Mammary epithelial cell (primary cell): ENCODE measurements at places on chromosomes 16 and 17.

- no peak for DNase-seq
Measured at GRCh38 chr16:65888201-65888600, 478.3 kb upstream of the CDH5 start.

GRCh38 chr16:11049396-11050059, 105.2 kb downstream of the CLEC16A start:
- no peak for DNase-seq

DNA sequence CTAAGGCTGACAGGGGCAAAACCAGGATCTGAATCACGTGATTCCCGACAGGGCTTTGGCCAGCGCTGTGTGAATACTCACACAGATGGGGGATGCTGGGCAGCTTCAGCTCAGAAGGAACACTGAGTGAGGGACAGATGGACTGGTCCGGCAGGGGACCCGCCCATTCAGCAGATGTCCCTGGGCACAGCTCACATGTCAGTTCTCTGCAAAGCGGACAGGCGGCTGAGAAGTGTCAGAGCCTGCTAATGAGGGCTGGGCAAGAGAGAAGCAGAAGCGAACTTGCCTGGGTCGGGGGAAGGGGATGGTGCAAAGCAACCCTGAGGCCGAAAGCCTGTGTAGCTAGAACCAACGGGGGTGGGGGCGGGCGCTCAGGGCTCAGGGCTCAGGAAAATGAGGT, 11.9 kb upstream of the GLIS2 start:
- no peak for DNase-seq

- no peak for DNase-seq
Measured at GRCh38 chr17:64709481-64709880, 47.4 kb upstream of the SMURF2 start.

GRCh38 chr16:2289282-2289681, 21.4 kb upstream of the RNPS1 start:
- no peak for DNase-seq

DNA sequence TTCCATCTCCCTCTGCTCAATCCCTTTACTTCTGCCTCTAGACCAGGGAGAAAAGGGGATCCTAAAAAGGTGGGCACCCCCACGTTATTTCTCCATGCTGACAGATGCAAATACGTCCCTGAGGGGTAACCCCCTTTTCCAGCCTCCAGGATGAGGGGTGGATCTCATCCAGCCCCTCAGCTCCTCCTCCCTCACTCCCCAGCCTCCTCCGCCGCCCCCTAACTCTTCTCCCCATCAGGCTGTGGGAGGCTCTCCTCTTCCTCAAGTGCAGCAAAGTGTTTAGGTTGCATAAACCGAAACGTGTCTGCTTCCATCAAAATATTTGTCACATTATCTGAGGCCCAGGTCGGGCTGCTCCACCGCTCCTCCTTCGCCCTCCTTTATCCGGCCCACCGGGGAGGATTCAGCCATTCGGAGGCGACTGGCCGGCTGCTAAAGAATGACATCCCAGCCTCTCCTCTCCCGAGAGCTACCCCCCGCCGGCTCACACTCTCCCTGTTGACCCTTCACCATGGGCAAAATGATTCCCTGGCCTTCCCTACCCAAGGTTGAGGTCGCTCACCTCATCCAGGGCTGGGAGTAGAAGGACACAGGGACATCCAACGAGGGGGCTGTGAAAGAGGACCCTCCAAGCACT, 1.2 kb upstream of the C1QL1 start:
- DNase-seq, result no peak

DNA sequence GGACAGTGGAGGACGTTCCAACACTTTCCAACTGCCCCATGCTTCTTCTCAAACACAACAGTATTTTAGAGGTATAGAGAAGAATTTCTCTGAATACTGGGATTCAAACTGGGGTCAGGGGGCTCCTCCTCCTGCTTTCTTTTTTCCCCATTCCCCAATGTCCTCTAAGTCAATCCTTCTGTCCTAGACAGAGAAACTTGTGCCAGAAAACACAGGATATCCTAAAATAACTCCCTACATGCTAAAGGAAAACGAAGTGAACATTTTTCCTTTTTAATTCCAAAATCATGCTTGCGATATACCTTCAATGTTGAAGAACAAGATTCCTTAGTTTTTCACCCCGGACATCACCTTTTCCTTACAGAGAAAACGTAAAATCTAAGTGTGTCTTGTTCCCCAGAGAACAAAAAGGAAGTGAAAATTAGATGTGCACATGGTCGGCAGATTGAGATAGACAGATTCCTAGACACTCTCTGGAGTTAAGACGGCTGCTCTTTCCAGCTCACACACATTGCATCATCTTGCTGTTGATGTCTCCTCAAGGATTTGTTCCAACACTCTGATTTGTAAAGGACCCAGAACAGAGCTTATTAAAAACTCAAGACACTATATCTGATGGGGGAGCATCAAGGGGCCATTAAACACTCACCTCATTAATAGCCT, 228.2 kb downstream of the GRIN2A start:
- DNase-seq, result no peak

DNA sequence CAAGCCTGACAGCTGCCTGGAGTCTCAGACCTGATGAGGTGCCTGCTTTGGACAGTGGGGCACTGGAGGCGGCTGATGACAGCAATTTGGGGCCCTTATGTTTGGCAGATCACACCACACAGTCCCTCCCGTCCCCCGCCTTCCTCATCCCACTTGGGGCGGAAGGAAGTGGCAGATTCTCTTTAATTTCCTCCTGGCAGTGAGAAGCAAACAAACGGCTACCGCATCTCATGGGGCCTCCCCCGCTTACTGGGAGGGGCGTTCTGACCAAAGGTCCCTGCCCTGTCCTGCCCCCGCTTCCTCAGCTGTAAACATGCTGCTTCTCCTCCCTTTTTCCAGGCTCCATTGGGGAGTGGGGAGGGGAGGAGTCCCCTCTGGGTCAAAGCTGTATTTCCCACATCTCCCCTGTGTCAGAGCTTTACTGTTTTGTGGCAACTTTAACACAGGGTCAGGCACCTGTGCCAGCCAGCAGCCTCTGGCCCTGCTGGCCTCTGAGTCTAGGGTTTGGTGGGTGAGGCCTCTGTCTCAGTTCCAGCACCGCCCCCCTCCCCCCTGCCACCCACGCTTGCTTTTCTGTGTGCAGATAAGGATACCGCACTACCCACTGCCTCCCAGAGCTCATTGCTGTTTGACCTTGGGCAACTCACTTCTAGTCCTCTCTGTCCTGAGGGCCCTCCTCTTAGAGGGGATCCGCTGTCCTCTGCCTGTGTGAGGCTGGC, 5.4 kb upstream of the NFATC3 start:
- no peak for DNase-seq

DNA sequence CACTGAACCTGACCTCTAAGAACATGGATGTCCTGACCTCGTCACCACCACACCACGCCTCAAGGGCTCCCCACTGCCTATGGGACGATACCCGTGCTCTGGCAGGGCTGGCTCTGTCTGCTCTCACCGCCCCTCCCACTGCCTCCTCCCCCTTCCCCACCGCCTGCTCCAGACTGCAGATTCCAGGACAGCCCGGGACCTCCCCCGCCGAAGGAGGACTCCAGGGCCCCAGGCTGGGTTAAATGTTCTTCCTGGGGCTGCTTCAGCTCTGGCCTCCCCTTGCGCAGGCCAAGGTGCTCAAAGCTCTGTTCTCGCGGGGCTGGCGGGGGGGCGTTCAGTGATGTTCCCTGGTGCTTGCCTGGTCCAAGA, 3.1 kb downstream of the NPW start:
- DNase-seq, result peak; percentile 19

GRCh38 chr17:79700592-79700991, 30.2 kb upstream of the ENPP7 start:
- no peak for DNase-seq

GRCh38 chr16:84000989-84001642, 33.1 kb downstream of the NECAB2 start:
- DNase-seq, result no peak

GRCh38 chr16:49461517-49461951, 87.9 kb downstream of the C16orf78 start:
- no peak for DNase-seq

- DNase-seq, result no peak
Measured at GRCh38 chr17:28173801-28174200, 131.3 kb downstream of the NLK start.

DNA sequence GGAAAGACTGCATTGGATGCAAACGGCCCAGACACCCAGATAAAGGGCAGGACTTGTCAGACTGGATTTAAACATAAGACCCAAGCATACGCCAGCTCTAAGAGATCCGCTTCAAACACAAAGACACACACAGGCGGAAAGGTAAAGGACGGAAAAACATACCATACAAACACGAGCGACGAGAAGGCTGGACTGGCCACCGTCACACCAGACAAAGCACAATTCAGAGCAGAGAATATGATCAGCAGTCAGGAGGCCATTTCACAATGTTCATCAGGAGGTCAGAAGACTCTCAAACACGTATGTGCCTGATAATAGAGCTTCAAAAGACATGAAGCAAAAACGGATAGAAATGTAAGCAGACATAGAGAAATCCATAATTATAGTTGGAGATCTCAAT, 84.9 kb upstream of the GNG13 start:
- DNase-seq, result no peak

DNA sequence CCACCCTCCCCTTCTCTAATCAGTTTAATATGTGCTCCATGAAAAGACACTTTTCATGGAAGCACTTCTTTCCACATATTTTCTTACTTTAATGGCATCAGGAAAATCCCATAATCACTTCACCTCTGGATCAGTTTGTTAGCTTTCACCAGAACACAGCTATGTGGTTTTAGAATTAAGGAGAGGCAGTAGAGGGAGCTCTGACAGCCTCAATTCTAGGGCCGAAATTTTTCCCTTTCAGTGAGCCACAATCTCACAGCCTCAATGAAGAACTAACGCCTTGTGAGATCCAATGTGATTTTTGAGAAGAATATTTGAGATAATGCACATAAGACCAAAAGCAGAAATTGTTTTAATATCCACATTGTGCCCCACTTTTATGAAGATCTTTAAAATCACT, 1494.0 kb upstream of the CDH8 start:
- no peak for DNase-seq

DNA sequence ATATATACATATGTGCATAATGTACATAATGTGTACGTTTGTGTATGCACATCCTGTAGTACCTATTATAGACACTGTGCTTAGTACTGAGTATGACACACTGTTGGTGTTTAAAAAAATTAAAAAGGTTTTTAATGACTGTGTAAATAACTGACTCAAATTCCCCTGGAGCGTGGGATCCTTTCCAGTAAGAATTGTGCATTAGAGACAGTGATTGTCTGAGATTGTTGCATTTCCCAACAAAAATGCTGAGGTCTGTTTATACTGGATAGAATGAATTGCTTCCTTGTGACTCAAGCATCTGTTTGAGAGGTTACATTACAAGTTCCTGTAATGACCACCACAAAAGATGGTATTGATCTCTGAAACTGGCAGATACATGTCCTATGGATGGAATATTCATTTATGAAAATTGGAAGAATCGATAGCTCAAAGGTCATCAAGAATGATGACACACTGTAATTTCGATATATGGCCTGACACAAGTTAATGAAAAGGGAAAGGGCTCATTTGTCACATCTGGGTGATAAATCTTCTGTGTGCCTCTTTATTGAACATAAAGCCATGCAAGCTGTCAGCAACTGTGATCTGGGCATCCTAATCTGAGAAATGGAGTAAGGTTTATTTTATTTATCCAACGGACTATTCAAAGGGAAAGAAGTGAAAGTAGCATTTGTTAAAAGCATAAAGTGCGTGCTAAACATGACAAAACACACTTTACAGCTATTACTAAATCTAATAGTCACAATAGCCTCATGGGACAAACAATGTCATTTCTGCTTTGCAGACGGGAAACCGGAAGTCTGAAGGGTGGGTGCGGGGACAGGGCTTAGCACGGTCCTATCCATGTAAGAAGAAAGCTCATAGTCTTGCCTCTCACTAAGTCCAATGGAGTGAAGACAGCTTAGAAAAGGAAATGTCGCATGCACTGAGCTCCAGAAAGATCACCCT, 228.8 kb downstream of the CDH11 start:
- DNase-seq, result no peak

DNA sequence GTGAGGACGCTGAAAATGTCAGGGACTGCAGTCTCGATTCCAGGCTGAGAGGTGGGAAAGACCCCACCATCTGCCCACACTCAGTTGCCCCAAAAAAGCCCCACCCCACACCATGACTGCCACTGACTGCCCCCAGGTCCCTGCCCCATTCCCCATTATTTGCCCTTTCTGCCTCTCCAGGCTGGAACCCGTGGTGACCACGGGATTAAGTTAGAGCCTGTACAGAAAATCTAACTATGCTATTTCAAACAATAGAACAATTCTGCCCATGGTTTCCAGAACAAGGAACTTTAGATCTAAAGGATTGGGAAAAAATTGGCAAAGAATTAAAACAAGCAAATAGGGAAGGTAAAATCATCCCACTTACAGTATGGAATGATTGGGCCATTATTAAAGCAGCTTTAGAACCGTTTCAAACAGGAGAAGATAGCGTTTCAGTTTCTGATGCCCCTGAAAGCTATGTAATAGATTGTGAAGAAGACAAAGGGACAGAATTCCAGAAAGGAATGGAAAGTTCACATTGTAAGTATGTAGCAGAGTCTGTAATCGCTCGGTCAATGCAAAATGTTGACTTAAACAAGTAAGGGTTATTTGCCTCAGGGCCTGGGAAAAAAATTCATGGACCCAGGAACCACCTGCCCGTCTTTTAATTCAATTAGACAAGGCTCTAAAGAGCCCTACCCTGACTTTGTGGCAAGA, 14.4 kb downstream of the FLYWCH1 start:
- DNase-seq, result no peak

DNA sequence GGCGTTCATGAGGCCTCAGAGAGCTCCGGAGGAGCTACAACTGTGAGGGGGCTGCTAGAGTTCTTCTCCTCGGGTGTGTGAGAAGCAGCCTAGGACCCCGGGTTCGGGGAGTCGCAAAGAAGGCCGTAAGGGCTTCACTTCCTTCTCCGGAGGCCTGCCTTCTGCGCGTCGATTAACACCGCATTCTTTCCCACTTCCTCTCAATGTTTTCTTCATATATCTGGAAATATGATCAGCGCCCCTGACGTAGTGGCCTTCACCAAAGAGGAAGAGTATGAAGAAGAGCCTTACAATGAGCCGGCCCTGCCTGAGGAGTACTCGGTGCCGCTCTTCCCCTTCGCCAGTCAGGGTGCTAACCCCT, 449 bp downstream of the SMCR8 start:
- peak; percentile 9 for DNase-seq

DNA sequence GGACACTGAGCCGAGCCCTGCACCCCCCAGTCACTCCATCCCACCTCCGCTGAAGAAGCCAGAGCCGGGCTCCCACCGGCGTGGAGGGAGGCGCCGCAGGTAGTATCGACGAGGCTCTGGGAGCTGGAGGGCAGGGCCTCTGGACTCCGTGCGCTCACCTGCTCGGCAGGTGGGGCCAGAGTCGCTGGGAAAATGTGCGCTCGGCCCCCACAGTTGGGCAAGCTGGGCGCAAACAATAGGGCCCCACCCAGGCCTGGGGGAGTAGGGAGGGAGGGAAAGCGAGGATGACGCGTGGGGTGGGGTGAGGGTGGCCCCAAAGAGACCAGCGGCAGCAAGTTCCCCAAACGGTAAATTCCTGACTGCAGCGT, 668 bp downstream of the JUP start:
- DNase-seq, result peak; percentile 92
